Epithelial cell of prostate (primary cell): ENCODE measurements at places on chromosomes 6 and 20.

DNA sequence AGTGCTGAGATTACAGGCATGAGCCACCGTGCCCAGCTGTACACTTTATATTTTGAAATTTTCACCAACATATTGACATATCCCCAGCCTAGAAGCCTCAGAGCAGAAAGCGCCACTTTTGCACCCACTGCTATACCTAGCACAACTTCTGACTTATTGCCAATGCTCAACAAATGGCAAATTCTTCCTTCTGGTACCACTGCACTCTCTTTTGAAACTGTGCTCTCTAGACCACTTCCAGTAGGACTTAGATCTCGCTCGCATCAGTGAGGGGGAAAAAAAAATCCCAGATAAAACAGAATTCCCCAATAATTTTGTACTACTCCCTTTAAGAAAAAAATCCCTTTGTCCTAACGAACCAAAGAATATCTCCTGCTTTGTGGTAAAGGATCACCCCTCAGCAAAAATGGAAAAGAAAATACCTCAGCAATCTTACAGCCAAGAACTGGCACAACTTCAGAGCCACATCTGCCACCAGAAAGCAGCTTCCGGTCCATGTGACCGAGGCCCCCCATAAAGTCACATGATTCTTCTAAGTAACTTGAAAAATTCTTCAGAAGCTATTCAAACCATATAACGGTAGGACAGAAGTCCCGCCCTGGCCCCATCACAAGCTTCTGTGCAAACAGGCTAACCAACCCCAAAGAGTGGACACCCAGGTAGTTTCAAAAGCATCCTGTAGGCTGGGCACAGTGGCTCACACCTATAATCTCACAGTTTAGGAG lies 18.5 kb upstream of the IL17F start:
- no peak for DNase-seq

- DNase-seq = no peak
These were observed 38.1 kb upstream of the UTRN start for GRCh38 chr6:144246988-144247387.

DNA sequence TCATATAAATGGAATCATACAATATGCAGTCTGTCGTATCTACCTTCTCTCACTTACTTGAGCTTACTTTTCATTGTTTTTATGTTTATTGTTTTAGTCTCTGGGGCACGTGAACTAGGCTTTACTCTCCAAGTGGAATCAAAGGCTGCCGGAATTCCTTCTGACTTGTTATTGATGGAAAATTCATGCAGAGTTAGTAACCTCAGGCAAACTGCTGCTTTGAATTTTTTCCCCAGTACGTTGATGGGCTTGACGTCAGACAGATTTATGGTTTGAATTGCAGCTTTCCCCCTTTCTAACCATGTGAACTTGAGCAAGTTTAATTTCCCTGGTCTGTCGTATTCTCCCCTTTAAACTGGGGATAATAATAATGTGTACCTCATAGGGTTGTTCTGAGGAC lies 68.6 kb downstream of the ZDHHC14 start:
- no peak for DNase-seq

GRCh38 chr6:148497257-148497656 lies 154.6 kb downstream of the SASH1 start:
- DNase-seq = no peak

DNA sequence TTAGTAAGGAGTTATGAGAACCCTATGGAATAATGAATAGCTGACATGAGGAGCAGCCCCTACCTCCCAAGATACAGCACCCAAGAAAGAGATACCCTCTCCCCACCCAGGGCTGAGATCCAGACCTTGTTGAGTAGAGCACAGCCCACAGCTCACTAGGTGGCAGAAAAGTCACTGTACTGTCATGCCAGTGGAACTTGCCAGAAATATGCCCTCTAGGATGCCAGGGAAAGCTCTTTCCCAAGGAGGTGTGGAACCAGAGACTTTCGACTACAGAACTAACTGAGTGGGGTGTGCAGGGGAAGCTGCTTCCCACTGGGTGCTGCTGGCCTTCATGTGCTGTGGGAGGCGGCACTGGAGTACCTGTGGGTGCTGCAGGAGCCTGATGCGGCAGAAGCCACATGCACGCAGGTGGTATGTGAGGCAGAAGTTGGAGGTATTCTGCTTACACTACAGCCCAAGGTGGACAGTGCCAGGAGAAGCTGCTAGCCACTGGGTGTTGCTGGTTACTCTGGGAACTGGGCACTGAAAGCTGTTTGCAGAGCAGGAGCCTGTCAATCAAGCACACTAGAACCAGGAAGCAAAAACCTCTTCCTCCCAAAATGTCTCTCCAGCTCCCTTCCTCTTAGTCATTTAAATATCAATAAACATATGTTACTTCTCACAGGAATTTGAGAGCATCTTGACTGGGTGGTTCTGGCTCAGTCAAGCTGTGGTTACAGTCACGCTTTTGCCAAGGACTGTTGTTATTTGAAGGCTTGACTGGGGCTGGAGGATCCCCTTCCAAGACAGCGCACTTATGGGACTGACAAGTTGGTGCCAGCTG lies 17.8 kb downstream of the ARMC12 start:
- DNase-seq = peak; percentile 34

- DNase-seq = no peak
These were observed 148.4 kb downstream of the SYCP2 start for GRCh38 chr20:59784791-59785668.

- no peak for DNase-seq
These were observed 94.9 kb downstream of the JARID2 start for GRCh38 chr6:15340775-15341174.

DNA sequence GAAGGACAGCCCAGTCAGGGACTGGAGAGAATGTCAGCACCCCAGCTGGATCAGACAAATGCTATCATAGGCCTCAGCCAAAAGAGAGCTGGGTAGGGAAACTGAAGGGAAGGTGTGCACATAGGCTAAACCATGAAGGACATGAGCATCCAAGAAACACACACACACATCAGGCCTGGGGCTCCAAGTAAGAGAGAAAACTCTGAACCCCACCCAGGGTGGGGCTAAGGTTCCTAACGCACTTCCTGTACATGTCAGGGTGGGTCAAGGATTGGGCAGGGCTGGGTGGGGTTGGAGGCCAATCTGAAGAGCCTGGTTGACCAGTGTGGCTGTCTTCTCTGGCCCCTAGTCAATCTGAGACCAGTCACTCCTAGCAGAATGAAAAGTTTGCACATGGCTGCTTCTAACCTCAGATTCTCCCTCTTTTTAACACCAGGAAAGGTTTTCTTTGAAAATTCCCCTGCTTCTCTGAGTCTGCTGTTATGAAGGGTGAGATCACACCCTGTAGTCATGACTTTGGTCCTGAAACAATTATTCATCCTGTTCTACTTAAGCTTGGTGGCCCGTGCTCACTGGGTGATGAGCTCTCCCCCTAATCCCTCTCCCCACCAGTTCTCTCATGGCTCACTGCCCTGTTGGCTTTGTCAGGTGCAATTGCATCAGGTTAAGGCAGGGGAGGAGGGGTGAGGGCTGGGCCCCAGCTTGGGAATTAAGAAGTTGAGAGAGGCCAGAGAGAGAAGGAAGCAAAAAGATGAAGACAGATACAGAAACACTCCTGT lies 88.4 kb downstream of the MAFB start:
- peak; percentile 34 for DNase-seq

- DNase-seq = no peak
These were observed 20.2 kb downstream of the SCML4 start for GRCh38 chr6:107803957-107804356.

- no peak for DNase-seq
These were observed 16.1 kb upstream of the PPP1R14C start for GRCh38 chr6:150126641-150127291.
